Right ventricle myocardium inferior (tissue), 1 donor: ENCODE measurements at places on chromosomes 7 and 10. TPM values are rescaled to one million over a fixed set of nuclear protein-coding genes. Genes with fewer than 3 reads are reported as not detected.

GRCh38 chr10:78747401-78748234 lies 321.1 kb upstream of the ZMIZ1 start:
- no peak for DNase-seq

GRCh38 chr7:29308424-29308823 lies 113.8 kb downstream of the CHN2 start:
- DNase-seq: no peak

DNA sequence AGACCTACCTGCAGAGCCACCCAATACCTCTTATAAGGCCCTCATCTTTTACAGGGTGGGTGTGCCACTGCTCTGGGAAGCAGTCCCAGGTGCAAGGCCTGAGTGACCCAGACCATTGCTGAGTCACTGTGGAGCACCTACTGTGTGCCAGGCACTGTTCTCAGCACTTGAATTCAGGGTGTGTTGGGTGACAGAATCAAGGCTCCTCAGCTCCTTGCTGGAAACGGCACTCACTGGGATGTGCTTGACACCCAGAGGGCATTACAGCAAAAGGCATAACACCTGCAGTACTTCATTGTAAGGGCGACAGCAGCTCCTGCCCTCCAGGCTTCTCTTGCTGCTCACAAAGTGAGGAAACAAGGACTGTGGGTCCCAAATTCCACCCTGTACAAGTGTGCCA lies 7.1 kb downstream of the CAMK2B start:
- no peak for DNase-seq

GRCh38 chr10:34802692-34803091 lies 12.4 kb downstream of the PARD3 start:
- no peak for DNase-seq

Gene HDAC9
- total RNA-seq: 25.3 TPM

Gene PTPN20
- total RNA-seq: 14.3 TPM

Gene FXYD4
- not detected for total RNA-seq

DNA sequence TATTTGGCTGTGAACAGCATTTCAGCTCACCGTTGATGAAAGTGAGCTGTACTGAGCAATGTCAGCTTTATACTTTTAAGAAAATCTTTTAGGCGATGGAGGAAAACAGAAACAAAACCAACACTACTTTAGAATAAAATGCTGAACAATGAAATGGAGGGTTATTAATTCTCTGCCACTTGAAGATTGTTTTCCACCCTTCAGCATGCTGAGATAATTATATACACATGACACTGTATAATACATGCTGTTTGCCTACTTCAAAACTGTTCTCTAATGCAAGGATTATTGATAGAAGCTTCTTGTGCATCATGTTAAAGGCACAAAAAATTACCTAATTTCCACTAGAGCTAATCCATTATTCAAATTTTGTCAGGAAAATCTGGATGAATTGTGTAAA lies 66.8 kb downstream of the CACNA2D1 start:
- DNase-seq: no peak

- no peak for DNase-seq
Measured at GRCh38 chr10:124732931-124733570, 11.1 kb downstream of the FAM53B start.

Gene PAX4
- not detected for total RNA-seq

DNA sequence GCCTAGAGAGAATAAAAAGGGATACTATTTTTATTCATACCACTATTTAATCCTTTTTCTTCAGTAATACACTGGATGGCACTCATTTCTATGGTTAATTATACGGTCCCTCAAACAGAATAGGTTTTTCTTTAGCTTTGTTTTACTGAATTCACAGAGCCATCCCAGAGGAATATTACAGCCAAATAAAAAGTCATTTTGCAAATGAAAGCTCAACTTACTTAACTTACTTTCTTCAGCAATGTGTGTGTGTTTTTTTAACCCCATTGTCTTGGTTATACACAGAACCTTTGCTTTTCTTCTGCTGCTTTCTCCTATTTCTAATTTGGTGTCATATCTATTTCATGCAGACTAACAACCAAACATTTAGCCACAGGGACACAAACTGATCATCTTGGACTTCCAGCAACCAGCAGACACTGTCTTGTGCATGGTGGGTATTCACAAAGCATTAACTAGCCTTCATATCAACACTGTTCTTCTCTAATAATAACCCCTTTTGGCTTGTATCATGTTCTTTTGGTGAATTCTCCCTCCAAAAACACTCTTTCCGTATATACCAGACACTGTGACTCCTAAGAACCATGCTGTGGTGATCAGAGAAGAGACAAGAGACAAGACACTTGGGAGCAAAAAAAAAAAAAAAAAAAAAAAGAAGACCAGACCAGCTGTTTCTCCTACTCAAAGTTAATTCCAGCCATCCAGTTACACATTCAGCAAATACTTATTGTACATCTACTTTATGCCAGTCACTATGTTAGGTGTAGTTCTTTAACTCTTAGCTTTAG lies 40.4 kb downstream of the PIP4K2A start:
- DNase-seq: no peak

- no peak for DNase-seq
Measured at GRCh38 chr7:14195079-14195478, 205.6 kb upstream of the ETV1 start.
